ENCODE measurements at places on chromosomes 3 and 15.

DNA sequence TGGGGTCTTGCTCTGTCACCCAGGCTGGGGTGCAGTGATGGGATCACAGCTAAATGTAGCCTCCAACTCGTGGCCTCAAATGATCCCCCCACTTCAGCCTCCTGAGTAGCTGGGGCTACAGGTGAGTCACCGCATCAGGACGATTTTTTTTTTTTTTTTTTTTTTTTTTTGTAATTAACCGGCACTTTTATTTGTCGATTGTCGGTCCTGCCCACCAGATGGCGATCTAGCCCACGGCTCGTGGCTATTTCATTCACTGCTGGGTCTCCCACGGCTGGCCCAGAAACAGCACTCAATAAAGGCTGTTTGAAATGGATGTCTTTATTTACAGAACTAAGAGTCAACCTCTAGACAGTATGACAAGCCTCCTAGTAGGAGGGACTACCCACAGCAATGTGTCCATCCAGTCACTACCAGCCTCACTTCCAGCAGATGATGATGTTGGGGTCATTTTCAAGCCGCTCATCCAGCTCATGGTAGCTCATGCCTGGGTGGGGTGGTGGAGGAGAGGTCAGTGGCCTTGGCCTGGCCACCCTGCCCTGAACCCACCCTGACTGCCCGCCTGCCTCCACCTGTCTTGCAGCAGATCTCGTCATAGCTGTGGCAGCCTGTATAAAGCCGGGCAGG, 1.8 kb upstream of the ZMYND10 start:
- DNase-seq, result peak; percentile 73

DNA sequence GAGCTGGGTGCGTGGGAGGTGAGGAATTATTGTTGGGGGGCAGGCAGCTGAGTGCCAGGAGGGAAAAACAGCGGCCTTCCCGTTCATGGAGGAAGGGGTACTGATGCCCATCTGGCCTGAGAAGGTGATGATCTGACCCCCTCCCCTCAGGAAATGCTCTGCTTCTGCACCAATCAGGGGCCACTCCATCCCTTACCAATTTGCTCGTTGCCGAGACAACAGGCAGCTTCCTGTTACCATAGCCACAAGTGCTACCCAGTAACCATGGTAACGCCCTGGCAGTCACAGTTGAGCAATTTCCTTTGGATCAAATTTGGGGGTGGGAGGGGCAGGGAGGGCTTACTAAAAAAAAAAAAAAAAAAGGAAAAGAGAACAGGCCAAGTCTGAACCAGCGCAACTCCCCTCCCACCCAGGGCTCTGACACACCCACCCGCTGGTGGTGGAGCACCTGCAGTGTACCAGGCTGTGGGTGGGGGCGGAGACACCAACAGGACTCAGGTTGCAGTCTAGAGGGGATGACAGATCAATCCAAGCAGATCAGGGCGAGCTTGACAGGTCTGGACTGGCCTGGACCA, 13.7 kb downstream of the CELF6 start:
- DNase-seq, result peak; percentile 36

DNA sequence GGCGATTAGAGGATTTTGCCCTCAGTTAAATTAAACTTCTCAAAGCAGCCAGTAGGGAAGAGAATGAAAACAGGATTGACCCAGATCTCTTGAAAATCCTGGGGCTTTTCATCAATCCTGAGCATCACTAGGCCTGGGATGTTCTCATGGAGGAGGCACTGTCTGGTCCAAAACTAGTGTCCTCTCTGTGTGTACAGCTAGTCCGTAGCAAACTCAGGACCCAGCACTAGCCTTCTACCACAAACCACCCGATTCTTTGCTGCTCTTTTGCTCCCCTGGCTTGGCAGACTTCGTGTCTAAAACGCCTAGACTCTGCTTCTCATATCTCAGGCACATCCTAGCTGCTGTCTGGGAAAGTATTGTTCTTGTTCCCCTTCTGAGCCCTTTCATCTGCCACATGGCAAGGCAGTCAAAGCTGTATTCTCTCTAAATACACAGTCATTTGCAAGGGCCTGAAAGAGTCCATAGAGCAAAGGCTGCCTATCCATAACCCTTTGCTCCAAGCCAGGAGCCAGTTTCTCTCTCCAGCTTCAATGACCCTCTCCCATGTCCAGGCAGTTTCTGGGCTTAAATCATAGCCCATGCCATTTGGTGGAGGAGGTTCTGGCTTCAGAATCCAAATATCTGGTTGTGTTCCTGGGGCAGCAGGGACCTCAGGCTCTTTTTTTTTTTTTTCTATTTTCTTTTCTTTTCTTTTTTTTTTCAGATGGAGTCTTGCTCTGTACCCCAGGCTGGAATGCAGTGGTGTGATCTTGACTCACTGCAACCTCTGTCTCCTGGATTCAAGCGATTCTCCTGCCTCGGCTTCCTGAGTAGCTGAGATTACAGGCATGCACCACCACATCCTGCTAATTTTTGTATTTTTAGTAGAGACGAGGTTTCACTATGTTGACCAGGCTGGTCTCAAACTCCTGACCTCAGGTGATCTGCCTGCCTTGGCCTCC, 52.4 kb downstream of the CDC25A start:
- peak; percentile 18 for DNase-seq

DNA sequence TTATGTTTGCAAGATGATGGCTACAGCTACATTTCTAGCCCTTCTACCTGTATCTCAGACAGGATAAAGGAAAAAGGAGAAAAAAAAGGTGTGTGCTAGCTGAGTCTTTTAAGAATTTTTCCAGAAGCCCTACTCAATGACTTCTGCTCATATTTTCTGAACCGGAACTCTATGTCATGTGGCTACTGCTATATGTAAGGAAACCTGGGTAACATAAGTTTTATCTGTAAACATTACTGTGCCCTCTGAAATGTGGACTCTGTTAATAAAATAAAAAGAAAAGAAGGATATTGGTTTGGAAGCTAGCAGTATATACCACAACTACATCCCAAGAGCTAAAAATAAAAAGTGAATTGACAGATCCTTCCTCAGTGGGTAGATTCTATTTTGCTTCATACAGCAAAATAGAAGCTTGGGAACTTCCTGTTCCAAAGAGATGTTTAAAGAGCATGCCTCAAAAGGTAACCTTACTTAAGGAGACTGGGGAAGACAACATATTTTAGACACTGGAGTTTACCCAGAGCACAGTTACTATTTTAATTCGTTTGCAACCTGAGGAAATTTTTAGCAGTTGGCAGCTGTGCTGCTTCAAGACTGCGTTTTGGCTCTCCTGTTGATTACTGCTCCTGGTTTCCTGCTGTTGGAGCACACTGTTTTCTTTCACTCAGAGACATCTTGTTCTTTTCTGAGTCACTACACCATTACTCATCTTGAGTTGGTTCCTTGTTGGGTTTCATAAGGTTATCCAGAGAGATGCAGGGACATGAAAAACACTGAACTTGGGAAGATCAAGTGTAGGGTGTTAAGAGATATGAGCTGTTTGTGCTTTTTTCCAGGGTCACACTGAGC, 280.7 kb downstream of the NFKBIZ start:
- DNase-seq, result peak; percentile 66

DNA sequence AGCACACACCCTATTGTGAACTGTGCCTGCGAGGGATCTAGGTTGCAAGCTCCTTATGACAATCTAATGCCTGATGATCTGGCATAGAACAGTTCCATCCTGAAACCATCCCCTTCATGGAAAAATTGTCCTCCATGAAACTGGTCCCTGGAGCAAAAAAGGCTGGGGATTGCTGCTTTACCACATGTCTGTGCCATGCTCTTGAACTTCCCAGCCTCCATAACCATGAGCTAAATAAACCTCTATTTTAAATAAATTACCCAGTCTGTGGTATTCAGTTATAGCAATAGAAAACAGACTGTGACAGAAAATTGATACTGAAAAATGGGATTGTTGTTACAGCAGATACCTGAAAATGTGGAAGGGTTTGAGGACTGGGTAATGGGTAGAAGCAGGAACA, 162.7 kb downstream of the RAB11A start:
- no peak for DNase-seq

- DNase-seq, result peak; percentile 44
Measured at GRCh38 chr3:72368331-72368975, 479.8 kb downstream of the SHQ1 start.

DNA sequence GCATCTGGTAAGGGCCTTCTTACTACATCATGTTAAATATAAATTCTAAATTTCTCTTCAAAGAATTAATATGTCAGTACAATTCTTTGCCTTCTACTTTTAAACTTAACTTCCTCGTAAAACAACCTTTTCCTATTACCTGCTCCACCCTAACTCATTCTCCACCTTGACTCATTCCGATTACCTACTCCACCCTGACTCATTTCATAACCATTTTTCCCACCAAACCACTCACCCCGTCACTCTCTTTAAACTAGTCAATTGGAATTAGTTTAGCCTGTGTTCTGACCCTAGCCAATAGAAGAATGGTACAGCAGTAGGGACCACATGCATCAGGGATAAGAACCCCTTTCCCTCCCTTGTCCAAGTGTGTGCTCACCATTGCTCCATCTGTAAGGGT, 65.6 kb downstream of the PLSCR2 start:
- no peak for DNase-seq

- no peak for DNase-seq
Measured at GRCh38 chr3:16171009-16171408, 3.5 kb upstream of the GALNT15 start.

DNA sequence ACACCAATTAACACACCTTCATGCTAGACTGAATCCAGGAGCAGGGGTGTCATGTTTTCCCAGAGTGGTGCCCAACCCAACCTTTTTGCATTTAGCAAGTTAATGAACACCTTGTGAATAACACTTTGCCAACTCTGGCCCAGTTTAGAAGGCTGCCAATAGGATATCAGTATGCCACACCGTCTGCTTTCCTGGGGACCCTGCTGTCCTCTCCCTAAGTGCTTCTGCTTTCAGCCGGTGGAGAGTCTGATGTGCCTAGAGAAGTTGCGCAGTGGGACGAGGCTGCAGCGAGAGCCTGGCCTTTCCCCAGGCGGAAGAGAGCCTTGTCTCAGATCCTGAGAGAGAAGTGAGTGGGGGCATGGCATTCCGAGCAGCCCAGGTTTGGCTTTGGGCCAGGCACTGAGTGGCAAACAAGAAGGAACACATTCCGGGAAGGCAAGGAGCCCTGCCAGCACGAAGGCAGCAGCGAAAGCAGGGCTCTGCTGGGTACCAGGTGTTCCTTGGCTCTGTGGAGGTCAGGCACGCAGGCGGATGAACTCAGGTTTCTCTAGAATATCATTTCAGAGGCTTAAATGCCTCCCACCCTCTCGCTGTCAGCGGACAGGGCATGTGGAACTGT, 36.9 kb downstream of the SENP8 start:
- DNase-seq, result peak; percentile 24

DNA sequence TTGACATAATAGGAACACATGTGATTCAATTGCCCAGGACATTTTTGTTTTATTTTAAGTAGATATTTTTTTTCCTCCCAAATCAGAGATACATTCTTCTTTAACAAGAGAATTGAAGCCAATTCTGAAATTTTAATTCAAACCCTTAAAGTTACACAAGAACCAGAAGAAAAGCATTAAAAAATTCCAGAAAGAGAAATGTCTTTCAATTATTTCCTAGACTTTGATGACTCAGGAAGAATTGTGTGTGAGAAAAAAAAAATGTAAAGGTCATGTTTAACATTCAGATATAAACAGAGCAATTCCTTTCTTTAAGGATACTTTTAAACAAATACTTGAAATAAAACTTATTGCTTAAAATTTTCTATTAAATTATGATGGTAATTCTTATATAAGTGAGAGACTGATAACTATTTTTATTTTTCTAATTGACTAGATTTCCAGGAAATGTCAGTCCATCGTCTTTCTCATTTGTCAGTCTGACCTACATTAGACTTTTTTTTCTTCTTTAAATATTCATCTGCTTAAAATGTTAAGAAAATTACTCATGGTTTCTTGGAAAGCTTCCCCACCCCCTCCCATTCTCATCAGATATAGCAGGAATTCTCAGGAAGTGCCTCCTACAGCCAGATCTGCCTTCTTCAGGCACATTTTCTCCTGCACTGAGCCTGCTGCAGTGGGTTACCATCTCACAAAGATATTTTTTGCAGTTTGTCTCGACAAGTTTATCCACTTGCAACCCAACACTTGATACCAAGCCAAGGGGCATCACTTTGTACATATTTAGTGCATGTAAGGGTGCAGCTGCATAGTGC, 261.8 kb upstream of the CBLB start:
- DNase-seq, result peak; percentile 95

- no peak for DNase-seq
Measured at GRCh38 chr3:109109574-109109973, 8.4 kb downstream of the MORC1 start.

- no peak for DNase-seq
Measured at GRCh38 chr15:96807361-96807760, 476.9 kb downstream of the NR2F2 start.

DNA sequence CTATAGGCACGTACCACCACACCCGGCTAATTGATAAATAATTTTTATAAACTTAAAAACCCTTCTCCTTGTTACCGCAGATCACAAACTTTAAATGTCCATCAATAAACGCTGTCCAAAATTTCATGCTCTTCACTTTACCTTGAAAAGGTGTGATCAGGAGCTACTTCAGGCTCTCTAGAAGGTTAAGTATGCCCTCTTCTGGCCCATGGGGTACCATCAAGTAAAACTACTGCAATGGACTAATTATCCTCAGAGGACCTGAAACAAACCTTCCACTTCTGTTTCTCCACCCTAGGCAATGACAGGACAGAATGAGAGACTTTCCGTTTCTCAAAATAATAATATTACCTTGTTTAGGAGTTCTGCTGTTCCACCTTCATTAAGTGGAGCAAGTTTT, 9.2 kb downstream of the LZTFL1 start:
- DNase-seq, result no peak

GRCh38 chr3:69791919-69792399, 52.7 kb downstream of the MITF start:
- DNase-seq, result peak; percentile 52

DNA sequence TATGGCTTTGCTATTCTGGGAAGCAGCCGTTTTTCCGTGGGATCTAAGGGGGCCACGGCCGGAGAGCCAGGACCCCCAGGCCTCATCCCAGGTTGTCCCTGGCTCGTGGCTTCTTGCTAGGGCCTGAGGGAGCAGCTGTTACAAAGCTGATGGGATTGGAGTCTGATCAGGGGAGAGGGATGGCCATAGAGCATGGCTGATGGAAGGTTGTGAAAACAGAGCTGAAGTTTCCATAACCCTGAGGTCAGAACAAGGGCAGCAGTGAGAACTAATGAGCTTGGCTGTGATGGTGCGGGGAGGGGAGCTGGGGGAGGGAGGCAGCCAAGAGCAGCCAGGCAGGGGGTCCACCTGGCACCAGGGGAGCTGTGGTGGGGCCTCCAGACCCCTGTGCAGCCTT, 63.0 kb downstream of the LINGO1 start:
- no peak for DNase-seq

- DNase-seq, result no peak
Measured at GRCh38 chr15:41502795-41503668, 9.4 kb downstream of the ITPKA start.

- peak; percentile 5 for DNase-seq
Measured at GRCh38 chr15:99619712-99620111, 53.9 kb downstream of the MEF2A start.

DNA sequence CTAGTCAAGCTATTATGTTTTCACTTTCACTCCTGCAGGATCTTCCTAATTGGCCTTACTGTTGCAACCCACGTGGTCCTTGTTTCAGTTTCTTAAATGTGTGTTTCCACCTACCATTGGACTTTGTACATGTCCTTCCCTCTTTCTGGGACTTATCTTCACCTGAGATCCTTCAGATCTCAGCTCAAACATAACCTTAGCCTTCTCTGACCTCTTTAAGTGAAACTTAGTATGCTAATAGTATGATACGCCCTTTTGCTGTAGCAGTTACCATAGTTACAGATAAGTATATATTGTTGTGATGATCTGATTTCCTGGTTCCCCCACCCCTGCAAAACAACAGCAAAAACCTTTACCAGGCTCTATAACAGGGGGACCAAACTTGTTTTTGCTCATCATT, 35.2 kb downstream of the U2SURP start:
- DNase-seq, result no peak

All from fibroblast of upper back skin (primary cell).